ENCODE measurements at places on chromosomes 1 and 21.

DNA sequence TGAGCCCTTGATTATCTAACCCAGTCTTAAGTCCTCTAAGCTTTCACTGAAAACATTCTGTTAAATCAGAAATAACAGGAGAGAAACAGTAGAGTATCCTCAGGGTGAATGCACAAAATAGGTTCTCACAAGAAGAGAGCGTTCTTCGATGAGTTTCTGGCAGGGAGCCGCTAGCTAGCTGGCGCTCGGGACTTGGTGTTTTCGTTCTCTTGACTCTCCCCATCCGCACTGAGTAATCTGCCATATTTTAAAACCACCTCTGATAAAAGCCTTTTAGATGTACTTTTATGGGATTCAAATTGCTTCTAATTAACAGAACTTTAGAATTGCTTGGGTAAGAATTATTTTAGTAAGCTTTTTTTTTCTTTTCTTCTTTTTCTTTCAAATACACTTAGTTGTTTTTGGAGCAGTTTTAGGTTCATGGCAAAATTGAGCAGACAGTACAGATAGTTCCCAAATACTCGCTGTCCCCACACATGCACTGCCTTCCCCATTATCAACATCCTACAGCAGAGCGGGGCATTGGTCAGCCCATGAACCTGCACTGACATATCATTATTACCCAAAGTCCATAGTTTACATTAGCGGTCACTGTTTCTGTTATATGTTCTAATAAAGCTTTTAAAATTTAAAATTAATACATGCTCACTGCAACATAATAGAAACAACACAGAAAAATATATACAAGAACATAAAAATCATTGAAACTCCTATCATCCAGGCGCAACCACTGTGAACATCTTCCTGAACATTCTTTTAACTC lies 35.4 kb downstream of the PRDM2 start:
- DNase-seq, result no peak

DNA sequence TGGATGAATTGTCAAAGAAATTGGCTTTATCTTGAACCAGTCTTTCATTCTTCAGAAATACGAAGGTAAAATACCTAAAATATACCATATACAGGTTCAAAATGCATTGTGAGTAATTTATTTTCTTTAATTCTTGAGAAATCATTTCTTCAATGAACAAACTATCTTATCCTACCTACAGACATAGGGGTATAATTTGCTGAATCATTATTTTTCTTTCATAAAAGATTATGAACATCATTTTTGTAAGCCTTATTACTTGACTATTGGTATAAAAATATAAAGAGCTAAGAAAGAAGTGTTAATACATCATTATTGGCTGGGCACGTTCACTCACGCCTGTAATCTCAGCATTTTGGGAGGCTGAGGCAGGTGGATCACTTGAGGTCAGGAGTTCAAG lies 167.7 kb downstream of the DNAH14 start:
- DNase-seq, result no peak

DNA sequence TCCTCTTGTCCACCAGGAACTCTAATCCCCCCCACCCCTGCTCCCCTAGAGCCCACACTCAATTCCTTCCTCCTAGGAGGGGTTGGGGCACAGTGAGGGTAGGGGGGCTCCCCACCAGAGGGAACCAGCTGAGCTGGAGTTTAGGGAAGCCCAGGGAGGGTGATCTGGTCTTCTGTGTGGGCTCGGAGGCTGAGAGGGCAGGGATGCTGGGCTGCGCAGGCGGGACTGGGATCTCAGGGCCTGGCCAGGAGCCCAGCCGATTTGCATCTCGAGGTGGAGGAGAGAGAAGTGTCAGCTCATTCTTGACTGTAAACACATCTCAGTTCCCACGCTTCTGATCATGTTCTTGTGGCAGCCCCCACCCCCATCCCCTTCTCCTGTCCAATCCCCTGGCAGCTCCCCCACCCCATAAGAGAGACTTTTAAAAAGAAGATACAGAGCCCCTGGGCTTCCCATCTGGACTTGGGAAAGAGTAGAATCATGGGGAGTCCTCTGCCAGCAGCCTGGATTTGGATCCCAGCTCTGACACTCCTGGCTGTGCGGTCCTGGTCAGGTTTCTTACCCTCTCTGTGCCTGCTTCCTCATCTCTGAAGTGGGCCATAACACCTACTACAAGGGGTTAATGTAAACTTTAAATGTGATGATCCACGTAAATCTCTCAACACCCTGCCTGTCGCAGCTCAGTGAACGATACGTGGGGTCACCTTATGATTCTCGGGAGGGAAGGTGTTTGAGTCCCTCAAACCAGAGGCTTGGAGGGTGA lies 6.6 kb downstream of the PEAR1 start:
- no peak for DNase-seq

DNA sequence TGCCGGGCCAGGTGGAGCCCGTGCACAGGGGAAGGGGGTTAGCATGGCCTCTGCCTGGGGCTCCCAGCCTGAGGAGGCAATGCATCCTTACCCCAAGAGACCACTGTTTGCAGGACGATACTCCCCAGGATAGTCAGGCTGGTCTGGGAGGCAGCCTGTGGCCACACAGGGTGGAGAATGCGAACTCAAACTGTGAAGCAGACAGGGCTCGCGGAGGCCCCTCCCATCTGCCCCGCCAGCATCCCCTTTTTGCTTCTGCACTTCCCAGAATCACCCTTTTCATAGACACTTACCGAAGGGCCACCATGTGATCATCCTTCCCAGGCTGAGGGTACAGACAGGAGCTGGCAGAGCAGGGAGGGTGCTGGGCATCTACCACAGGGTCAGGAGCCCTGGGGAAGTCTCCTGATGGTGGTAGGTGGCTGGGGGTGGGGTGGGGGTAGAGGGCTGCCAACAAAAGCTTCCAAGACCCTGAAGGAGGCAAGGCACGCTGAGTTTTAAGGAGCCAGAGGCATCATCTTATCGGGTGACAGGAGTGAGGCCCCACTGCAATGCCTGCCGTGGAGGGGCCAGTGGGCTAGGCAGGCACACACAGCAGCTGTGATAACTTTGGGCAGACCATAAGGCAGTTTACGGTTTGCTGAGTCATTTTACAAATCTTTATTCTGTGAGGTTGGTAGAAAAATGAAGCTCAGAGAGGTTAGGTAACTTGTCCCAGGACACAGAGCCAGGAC lies 31.3 kb upstream of the BTG2 start:
- DNase-seq, result no peak

GRCh38 chr1:68188060-68188538 lies 44.2 kb downstream of the WLS start:
- DNase-seq, result no peak

- no peak for DNase-seq
These were observed 18.3 kb upstream of the IL6R start for GRCh38 chr1:154386643-154387352.

GRCh38 chr1:159945483-159946241 lies at the start of gene IGSF9:
TSS of gene IGSF9 (minus strand) at chr1:159945613. CDS start at chr1:159943454, 2,159 bp downstream.
- DNase-seq, result peak; percentile 83

DNA sequence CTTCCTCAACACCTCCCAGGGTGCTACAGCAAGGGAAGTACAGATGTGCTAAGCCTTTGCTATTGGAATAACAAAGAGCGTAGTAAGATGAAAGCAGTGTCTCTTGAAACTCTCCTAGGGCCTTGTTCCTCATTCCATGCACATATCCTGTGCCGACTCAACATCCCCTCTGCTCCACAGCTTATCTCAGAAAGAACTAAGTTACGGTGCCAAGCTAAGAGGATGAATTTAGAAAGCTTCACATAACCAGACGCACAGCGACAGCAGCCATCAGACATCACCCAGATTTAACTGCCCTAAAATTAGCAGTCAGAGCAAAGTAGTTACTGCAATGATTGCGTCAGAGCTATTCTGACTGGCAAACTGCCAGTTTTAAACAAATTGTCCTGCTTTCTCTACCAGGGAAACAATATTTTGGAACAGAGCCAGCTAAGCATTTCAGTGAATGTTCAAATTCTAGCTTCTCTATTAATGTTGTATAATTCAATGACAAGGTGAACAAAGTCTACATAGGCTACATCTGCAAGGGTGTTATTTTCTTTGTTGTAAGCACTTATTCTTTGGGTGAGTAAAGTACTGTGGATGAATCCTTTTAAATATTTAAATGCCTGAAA lies 9.5 kb downstream of the SIPA1L2 start:
- DNase-seq, result no peak

- no peak for DNase-seq
These were observed 124.2 kb downstream of the RUNX1 start for GRCh38 chr21:34924771-34925419.

- no peak for DNase-seq
These were observed 3.7 kb downstream of the IGSF3 start for GRCh38 chr1:116663821-116664220.

DNA sequence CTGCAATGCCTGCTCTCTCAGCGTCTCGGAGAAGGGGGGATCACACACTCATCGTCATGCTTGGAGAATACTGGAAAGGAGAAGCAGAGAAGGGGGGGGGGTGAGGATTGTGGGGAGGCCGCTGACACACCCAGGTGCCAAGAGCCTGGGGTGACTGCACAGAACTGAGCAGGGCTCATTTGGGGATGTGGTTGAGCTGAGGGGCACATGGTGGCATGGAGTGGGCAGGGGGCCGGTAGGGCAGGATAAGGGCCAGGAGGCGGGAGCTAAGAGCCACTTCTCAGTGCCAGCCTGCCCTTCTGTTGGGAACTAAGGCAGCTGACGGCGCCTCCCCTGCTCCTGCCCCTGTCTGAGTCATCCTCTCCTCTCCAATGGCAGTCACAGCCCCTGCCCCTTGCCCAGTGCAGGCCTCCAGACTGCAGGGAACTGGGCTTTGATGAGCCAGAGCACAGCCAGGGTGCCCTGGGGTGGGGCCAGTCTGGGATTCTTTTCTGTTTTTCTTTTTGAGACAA lies 27.2 kb downstream of the MRPL37 start:
- DNase-seq, result peak; percentile 31

DNA sequence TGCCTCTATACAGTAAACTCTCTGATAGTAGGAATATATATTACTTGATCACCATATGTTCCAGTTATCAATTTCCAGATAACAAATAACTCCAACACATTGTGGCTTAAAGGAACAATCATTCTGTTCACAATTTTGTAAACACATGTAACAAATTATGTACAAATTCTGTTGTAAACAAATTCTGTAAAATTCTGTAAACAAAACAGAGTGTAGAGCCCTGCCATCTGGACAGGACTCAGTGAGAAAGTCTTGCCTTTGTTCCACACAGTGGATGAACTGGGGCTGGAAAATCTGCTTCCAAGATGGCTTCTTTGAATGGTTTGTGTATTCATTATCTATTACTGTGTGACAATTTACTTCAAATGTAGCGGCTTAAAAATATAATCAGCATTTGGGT lies 69.0 kb upstream of the LRRC7 start:
- no peak for DNase-seq

DNA sequence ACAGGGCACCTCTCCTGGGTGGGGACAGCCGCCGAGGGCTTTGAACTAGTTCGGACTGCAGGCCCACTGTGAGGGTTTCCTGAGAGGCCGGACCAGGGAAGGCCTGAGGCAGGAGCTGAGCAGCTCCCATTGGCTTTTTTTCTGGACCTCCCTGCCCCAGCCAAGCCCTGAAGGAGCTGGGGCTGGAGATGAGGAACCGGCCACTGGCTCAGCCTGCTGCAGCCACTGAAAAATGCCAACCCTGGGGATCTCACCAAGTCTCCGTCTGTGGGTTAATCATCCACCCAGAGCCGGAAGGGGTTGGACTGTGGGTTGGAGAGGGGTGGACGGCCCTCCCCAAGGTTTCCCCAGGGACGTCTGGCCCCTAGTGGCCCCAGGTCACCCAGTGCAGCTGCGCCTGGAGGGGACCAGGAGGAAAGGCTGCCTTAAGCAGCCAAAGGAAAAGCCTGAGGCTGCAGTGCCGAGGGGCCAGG lies 2.5 kb downstream of the VWA1 start:
- no peak for DNase-seq

GRCh38 chr1:31551208-31551607 lies 25.1 kb upstream of the TINAGL1 start:
- no peak for DNase-seq

- no peak for DNase-seq
These were observed 1605.3 kb downstream of the BRINP3 start for GRCh38 chr1:188872376-188872775.

DNA sequence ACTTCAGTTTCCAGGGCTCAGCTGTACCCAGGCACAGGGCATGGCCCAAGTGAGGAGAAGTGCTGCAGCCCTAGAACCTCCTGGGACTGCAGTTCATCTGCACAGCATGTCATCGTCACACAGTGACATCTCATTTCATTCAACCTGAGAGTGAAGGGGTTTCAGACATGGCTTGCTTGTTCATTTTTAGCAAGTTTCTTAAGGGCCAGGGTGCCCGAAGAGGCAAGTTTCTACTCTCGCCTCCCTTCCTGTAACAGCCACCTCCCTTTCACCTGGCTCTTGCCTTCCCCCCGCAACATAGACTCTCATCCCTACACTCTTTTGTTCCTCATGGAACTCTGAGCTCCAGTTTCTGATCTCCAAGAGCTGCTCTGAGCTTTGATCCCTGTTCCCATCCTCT lies 108.1 kb downstream of the C1orf21 start:
- no peak for DNase-seq

DNA sequence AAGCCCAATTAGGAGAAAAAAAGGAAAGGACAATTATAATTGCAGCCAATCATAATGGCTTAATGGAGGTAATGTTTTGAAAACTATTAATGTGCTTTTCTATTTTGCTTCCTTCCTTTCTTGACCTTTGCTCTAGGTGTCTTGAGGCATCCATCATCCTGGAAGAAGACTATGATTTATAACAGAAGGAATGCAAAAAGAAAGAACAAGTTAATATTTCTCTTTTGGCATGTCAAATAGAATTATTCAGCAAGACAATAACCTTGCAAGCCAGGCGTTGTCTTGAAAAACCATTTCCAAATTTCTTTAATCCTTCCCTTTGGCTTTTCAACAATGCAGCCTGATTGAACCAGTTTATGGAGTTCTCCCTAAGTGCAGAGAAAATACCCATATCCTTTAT lies 107.7 kb upstream of the USP24 start:
- DNase-seq, result no peak

DNA sequence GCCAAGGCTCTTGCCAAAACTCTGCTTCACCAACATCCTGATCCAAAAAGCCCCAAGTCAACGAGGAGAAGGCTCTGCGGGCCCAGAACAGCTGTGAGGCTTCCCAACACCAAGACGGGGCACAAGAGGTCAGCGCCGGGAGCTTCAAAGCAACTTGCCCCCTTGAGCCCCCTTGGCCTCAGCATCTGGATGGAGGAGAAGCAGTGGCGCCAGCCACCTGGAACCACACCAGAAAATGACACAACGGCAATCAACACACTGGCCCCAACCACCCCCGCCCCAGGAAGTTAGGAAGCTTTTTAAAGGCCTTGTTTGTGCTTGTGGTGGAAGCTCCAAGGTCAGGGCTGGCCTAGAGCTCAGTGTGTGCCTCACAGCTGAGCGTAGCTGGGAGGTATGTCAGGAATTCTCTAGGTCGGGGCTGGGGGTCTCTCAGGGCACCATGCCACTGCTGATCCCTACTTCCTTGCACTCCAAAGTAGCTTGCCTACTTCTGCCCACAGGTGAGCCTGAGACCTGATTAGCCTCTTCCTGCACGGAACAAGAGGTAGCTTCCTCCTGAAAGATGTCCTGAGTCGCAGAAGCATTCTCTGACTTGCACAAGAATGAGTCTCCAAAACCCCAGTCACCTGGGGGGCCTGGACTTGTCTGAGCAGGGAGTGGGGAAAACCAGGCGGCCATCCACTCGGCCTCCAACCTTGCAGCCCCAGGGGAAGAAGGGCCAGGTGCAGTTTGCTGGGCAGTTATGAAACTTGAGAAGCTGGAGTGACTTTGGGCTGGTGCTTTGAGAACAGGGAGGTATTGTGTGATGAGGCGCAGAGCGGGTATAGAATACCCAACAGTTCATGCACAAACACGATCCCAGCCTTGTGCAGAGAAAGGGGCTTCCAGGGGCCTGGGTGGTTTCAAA lies 9.7 kb upstream of the SRP9 start:
- no peak for DNase-seq

Data from caudate nucleus (tissue), 63 donors.